ENCODE measurements at places on chromosomes 4 and X. TPM values are rescaled to one million over a fixed set of nuclear protein-coding genes. Genes with fewer than 3 reads are reported as not detected.

Gene FGF13
- total RNA-seq, result 55.3 TPM

Gene TBC1D25
- 7.2 TPM for total RNA-seq

- DNase-seq, result peak; percentile 7
Measured at GRCh38 chr4:93897559-93897958, 69.0 kb downstream of the ATOH1 start.

GRCh38 chr4:100833906-100834305 lies 316.1 kb upstream of the EMCN start:
- DNase-seq, result no peak

GRCh38 chr4:64784125-64784524 lies 374.9 kb upstream of the TECRL start:
- no peak for DNase-seq

Gene IL1RAPL1
- not detected for total RNA-seq

Gene LDB2
- not detected for total RNA-seq
